ENCODE measurements at places on chromosomes 5 and 9.

- DNase-seq = no peak
Observed at GRCh38 chr9:95801797-95802196, 73.7 kb upstream of the ERCC6L2 start.

DNA sequence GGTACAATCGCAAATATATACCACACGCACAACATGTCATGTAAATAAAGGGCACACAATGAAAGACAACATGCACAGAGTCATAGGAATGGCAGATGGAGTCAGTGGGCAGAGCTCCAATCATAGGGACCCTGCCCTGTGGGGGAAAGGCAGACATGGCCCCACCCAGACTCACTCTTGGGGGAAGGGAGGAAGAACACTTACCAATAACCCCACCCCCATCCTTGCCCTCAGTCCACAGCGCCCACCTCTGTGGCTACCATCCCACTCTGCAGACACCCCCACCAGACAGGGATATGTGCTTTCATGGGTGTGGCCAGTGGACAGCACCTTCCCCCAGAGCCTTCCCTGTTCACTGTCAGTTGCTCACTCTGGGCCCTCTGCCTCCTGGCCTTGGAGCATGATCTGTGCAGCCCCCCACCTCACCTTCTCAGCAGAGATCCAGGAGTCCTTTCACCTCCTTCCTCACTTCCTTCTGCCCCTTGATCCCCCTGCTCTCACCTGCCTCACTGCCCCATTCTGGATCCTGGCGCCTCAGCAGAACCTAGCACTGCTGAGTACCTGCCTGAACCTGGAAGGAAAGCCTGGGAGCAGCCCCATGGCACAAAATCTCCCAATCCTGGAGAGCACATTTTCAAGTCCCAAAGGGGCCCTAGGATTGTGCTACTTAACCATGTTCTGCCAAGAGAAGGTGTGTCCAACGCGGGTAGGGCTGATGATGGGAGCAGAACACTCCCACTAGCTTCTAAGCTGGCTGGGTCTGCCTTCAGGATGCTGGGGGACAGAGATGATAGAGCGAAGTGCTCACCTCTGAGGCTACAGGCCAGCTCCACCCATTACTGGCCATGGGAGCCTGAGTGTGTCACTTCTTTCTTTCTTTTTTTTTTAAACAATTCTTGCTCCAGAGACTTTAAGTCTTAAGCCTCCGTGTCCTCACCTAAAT lies 1.5 kb upstream of the PHF19 start:
- DNase-seq = no peak

DNA sequence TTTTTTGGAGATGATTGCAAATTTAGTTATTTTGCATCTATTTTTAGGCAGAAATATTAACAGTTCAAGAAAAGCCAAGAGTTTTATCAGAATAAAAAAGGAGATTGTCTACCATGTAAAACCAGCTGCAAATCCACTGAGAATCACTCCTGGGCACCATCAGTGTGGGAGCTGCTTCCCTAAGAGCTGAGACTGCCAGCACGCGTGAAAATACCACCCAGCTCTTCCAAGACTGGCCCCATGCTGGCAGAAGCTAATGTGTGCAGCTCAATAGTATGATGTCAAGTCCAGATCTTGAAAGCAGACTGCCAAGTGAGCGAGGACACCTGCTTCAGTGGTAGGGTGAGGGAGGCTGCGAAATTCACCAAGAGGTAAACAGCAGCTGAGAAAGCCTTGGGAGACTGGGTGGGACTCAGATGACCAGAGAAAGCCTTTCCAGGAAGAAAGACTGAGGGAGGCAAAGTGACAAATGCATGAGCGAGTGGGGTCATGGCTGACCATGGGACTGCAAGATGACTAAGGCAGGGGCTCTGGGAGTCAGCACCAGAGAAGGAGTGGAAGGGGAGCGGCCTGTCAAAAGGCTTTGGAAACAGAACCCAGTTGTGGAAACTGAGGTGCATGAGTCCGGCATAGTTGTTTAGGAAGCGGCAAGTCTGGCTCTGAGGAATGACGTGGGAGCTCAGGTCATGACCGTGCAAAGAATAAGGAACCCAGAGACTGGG lies 200.9 kb downstream of the GADD45G start:
- DNase-seq = no peak

GRCh38 chr5:166004006-166004405 lies 2287.4 kb upstream of the WWC1 start:
- DNase-seq = no peak

- no peak for DNase-seq
Observed at GRCh38 chr9:136921307-136921706, 23.2 kb downstream of the FBXW5 start.

DNA sequence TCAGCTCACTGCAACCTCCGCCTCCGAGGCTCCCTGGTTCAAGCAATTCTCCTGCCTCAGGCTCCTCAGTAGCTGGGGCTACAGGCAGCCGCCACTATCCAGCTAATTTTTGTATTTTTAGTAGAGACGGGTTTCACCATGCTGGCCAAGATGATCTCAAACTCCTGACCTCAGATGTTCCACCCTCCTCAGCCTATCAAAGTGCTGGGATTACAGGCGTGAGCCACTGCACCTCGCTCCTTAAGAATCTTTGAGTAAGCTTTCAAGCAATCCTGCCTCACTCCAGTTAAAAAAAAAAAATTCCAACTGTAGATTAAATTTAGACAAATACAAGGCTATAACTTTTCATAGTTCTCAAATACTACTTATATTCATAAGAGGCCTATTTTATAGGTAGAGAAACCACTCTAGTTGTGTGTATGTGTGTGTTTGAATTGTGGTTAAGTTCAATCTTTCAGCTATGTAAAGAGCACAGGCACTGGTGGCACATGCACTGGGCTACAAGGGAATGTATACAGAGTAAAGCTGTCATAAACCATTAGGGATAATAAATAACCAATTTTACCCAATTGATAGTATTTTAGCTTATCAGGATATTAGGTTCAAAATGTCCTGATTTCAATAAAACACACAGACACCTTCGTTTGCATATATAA lies 50.6 kb upstream of the RAPGEF6 start:
- DNase-seq = no peak

- no peak for DNase-seq
Observed at GRCh38 chr9:124180557-124180956, 77.2 kb upstream of the NEK6 start.

DNA sequence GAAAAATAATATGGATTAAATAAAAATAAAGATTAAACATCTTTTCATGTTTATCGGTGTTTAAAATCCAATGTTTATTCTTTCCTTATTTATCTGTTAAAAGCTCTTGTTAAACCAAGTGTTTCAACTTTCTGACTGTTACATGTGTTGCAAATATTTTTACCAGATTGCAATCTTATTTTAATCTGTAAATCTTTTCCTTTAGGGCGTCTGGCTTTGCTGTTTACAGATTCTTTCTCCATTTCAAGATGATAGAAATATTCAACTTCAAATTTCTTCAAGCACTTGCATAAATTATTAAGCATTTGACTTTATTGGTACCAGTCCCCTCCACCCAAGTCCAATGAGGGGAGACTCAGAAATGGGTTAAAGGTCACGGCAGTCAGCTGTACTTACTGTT lies 16.9 kb upstream of the ABCA1 start:
- DNase-seq = no peak

DNA sequence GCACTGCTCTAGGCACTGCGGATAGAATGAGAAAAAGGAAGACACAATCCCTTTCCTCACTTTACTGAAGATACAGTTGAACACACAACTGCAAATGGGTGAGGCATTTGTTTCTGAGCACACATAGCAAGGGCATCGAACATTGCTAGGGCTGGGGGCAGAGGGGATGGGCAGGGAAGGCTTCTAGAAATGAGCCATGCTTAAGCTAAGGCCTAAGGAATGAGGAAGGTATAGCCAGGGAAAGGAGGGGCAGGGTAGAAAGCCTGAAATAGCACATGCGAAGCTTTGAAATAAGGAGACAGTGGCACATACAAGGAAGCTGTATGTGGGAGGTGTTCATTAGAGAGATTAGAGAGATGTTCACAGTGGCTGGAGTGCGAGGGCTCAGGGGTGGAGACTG lies 92.7 kb downstream of the KIF4B start:
- no peak for DNase-seq

DNA sequence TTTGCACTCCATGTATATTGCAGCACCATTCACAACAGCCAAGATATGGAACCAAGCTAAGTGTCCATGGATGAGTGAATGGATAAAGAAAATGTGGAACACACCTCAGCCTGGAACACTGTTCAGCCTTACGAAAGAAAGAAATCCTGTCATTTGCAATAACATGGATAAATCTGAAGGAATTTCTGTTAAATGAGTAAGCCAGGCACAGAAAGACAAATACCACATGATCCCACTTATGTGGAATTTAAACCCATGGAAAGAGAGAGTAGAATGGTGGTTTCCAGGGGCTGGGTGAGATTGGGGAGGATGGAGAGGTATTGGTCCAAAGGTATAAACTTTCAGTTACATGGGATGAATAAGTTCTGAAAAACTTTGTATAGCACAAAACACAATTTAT lies 228.9 kb upstream of the CD180 start:
- DNase-seq = no peak

DNA sequence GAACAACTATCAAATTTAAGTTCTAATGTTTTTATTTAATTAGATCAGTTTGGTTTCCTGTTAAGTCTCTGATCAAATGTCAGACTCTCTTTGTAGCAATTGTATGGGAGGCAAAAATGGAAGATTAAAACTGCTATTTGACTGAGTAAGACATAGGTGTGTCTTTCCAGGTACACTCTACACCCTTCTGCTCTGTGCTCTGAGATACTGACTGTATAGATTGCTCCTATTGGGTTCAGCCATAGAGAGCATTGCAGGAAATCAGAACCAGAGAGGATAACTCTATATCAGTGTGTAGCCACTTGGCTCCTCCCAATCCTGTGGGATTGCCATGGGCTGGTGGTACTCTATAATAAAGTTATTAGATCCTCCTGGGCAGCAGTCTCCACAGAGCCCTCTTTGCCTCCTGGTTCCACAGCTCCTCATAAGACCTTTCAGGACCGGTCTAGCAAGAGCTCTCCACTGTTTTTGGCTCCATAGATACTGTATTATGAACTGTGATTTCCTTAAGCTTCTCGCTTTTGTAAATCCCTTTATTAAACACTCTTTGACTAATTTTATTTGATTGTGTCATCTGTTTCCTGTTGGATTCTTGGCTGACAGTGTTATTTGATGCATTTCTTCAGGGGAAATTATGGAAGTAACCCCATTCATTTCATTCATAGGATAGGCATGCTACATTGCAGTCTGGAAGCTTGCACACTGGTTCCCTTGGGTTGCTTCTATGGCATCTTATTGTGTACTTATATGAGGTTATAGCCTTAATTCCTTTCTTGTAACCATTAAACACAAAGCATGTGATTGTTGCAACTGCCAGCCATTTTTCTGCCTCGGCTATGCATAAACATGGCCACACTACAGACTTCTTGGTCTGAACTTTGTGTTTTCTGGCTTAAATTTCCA lies 115.6 kb downstream of the VCAN start:
- no peak for DNase-seq

DNA sequence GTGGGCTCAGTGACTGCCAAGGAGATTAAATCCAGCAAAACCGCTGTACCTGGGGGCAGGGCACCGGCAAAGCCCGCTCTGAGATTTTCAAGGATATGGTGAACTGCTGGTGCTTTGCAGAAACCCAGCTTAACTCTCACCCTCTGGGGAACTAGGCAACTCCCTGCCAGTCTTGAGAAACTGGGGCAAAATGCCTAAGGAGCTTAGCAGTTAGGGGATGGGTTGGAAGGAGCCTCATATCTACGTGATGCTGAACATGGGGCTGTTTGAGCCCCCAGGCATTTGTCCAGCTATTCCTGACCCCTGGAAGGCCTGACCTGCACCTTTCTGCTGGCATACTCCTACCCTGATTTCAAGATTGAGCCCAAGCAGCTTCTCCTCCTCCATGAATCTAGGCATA lies 108.6 kb upstream of the TBC1D2 start:
- no peak for DNase-seq

DNA sequence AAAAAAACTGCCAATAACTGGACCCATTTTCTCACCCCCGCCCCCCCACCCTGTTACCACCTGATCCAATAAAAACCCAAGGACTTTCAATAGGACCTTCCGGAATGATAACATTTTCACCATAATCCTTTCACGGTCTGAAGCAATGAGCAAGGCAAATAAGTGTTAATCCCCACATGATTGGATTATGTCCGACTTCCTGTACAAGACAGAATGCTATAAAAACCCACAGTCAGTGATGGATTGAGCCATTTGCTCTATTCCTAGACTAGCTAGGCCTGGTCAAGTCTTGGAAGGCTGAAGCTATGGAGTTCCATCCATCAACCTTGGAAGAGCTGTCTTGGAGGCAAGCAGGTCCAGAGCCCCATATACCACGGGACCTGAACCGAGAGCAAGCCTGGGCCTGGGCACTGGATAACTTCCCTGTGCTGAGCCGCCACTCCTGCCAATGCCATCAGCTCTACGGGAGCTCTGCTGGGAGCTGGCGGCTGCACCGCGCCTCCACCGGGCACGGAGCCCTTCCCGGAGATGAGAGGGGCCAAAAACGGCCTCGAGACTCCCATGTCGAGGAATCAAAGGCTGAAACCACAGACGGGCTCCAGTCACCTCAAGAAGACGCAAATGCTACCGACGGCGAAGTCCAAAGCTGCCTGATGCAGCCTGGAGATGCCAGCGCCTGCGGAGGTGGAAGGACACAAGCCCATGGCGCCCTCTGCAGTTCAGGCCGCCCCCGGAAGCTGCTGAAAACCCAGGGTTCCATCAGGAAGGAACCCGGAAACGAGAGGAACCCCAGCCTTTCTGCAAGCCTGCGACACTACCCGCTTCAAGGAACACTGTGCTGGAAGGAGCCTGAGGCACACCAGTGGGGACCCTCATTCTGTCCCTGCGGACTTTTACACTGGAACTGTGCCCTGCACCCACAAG lies 69.2 kb downstream of the ANXA2R start:
- no peak for DNase-seq
